Right hindlimb (tissue), 1 donor: ENCODE measurements at places on chromosomes 1 and 21.

DNA sequence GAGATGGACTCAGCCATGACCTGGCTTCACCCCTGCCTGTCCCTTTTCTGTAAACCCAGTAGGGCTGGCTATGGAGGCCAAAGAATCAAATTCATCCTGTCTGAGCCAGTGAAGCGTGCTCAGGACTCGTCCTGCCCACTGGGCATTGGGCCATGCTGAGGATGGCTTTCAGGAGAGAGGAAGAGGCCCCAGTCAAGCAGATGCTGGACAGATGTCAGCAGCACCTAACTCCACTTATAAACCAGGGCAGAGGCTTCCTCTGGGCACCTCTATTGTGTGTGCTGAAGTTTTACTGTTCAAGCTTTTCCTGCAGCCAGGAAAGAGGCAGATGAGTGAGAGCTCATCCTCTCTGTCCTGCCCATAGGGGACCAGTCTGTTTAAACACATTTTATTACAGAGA is 97.4 kb upstream of the GCLM start:
- DNase-seq = no peak

DNA sequence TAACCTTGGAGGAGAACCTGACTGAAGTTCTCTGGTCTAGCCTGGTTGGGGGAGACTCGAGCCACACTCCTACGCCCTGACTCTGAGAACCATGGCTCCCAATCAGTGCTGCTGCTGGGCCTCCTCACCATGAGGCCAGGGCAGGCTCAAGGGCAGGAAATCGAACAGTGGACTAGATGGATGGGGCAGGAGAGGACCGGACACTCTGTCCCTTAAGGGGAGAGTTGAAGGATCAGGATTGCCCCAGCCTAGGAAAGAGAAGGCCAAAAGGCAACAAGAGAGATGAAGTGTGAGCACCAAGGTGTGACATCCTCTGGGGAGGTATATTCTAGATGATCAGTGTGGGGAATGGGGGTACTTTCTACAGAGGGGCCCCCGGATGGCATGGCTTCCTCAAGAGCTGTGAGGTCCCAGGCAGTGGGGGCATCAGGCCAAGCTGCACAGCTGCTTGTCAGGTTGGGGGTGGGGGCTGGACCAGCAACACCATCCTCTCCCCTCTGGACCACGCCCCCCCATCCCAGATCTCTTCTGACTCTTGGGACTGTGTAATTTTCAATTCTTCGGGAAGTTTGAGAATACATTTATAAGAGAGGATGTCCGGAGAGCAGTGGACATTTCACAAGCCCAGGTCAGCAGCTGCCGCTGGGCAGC is 34.0 kb downstream of the MX1 start:
- DNase-seq = no peak

- DNase-seq = no peak
Measured at GRCh38 chr21:14313300-14313699, 69.6 kb downstream of the HSPA13 start.

GRCh38 chr1:10659646-10660540 is 136.6 kb downstream of the CASZ1 start:
- no peak for DNase-seq

DNA sequence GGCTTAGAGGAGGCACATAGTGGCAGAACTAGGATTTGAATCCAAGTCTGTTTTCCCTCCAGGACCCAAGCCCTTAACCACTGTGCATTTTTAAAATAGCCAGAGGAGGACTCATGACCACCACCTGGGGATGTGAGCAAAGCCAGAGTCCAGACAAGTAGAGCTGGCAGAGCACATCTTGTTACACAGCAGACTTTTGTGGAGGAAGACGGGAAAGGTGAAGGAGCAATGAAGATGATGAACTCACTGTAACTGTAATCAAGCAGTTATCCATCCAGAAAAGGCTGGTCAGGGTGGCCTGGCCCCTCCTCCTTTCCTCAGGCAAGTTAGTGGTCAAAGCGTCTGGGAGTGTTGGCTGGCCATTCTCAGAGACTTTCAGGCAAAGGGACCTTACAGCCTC is 50.9 kb downstream of the SLC44A3 start:
- no peak for DNase-seq

- DNase-seq = no peak
Measured at GRCh38 chr1:28328228-28328648, 602 bp upstream of the MED18 start.

GRCh38 chr1:207993477-207994445 is 82.8 kb upstream of the CD34 start:
- DNase-seq = no peak

DNA sequence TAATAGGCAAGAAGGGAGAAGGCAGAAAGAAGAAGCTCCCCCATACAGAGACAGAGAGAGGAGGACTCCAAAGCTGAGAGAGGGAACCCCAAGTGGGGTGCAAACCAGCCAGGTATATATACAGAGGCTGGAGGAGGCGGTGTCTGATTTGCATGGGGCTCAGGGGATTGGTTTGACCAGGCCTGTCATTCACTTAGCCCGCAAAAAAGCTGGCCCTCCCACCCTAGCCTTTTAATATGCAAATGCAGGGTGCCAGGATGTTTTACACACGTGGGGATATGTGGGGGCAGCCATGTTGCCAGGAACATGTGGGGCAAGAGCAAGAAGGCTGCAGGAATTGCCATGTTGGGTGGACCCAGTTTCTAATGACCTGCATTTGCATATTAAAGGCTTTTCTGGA is 37.0 kb upstream of the TENT5B start:
- no peak for DNase-seq

DNA sequence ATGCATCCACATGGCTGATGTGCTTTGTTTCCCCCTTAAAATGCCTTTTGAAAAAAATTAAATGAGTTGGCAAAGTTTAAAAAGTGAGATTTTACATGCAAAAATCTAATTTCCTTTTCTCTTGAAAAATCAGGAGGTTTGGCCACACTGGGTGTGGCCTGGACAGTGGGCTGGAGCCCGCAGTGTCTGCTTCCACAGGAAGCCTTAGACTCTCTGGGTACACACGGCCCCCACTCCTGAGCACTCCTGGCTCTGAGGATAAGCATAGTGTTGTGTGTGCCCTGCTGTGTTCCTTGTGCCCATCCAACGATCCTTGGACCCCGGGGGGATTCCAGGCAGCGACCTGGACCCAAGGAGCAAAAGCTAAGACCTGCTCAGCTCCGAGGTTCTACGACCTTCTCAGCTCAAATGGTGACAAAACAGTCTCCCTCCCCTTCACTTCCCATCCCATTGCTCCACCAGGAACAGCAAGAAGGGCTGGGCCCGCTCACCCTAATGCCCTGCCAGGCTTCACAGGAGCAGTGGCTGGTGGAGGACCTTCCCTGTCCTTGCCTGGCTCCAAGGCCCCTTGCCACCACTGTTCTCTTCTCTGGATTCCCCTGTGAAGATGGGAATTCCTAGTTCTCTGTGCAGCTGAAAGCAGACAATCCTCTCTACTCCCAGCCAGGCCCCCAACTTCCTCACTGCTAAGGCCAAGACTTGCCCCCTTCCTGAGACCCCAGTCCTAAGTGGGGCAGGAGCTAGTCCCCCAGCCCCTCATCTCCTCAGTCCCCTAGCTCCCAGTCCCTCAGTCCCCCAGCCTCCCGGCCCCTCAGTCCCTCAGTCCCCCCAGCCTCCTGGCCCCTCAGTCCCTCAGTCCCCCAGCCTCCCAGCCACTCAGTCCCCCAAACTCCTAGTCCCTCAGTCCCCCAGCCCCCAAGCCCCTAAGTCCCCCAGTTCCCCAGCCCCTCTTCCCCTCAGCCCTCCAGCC is 395.8 kb downstream of the PTPRU start:
- DNase-seq = no peak
